Ascending aorta (tissue), 2 donors: ENCODE measurements at places on chromosomes 7 and 10.
A peak's percentile ranks its signal among the peaks of the same experiment; 100 is the strongest.

GRCh38 chr10:64486149-64486548 lies 964.9 kb downstream of the REEP3 start:
- H3K4me1 ChIP-seq, result no peaks in the 10 kb centered on the region
- no peaks in the 10 kb centered on the region for H3K36me3 ChIP-seq
- H3K4me3 ChIP-seq, result no peak overlapping the region
- no peaks in the 10 kb centered on the region for H3K27me3 ChIP-seq

DNA sequence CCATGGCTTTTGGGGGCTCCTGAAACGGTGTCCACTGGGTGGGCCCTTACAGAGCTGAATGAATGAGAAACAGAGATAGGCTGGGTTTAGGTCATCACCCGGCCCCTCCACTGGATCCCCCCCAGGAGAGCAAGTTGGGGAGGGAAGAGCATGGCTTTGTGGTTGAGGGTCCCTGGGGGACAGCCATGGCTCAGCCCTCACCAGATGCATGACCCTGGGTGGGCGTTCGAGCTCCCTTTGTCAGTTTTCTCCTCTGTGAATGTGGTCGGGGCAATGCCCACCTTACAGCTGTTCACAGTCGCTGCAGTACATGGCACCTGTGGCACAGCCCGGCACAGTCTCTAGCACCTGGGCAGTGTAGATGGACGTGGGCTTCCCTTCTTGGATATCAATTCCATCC lies 40.6 kb upstream of the CXCL12 start:
- peak; percentile 44 for DNase-seq
- H3K27me3 ChIP-seq, result no peaks in the 10 kb centered on the region
- no peak overlapping the region for H3K27ac ChIP-seq
- H3K4me1 ChIP-seq, result no peaks in the 10 kb centered on the region
- H3K4me3 ChIP-seq, result no peak overlapping the region

DNA sequence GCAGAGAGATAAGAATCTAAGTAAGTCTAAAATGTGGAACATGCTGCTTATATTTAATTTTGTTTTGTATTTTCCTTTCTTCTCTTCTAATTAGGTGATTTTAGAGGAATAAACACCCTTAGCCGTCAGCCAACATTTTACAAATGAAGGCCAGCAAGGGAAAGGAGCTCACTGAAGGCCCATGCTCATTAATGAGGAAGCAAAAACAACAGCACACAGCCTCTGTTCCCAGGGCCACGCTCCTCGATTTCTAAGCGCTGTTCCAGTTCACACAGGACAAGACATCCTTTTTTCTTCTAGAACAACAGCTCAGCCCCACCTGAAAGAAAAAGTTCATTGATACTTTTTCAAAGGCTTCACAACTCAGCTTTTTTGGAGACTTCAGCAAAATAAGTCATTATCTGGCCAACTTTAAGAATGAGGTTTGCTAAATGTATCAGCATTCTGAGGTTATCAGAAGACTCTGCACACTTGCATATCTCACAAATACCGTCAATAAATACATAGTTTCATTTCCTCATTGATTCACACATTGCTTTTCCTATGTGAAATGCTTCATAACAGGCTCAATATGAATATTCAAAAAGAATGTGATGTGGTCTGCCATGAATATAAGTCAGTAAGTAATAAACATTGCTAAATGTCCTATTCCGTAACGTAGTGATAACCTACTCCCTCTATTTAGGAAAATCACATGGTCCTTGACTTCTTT lies 34.8 kb upstream of the SFMBT2 start:
- H3K4me1 ChIP-seq, result no peaks in the 10 kb centered on the region
- H3K4me3 ChIP-seq, result no peak overlapping the region
- no peaks in the 10 kb centered on the region for H3K27me3 ChIP-seq
- no peak for DNase-seq

DNA sequence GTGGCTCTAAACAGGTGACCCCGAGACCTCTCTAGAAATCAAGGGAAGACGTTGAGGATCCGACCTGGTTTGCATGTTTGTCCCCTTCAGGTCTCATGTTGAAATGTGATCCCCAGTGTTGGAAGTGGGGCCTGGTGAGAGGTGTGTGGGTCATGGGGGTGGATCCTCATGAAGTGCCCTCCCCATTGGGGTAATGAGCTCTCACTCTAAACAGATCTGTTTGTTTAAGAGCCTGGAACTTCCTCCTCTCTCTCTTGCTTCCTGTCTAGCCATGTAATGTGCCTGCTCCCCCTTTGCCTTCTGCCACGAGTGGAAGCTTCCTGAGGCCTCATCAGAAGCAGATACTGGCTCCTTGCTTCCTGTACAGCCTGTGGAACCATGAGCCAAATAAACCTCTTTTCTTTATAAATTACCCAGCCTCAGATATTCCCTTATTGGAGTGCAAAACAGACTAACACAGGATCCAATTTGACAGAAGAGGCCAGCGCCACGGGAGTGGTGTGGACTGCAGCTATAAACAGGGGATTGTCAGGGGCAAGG lies 10.8 kb upstream of the POLM start:
- H3K36me3 ChIP-seq, result no peaks in the 10 kb centered on the region
- H3K27me3 ChIP-seq, result no peaks in the 10 kb centered on the region
- H3K4me1 ChIP-seq, result peaks cover 39% of the 10 kb centered on the region

DNA sequence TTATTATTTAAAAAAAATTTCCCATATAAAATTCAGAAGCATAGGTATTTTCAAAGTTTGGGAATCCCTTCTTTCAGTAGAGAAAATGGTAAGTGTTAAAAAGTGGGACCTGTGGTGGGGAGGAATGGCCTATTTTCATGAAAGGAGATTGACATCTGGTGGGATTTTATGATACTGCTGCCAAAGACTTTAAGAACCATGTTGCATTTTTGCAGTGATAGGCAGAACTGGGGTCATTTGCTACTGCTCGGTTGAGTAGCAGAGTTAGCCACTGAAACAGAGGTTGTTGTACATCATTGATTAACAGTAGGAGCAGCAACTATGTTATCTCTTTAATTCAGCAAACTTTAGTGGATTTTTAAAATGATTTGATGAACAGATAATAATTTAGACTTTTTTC lies 4.4 kb downstream of the BICC1 start:
- no peaks in the 10 kb centered on the region for H3K36me3 ChIP-seq
- no peaks in the 10 kb centered on the region for H3K4me1 ChIP-seq
- H3K4me3 ChIP-seq, result no peak overlapping the region
- DNase-seq, result no peak

GRCh38 chr7:119197172-119197876 lies 972.8 kb downstream of the ANKRD7 start:
- no peaks in the 10 kb centered on the region for H3K27me3 ChIP-seq
- H3K4me1 ChIP-seq, result no peaks in the 10 kb centered on the region
- H3K27ac ChIP-seq, result no peak overlapping the region
- H3K4me3 ChIP-seq, result no peak overlapping the region
- no peak for DNase-seq

DNA sequence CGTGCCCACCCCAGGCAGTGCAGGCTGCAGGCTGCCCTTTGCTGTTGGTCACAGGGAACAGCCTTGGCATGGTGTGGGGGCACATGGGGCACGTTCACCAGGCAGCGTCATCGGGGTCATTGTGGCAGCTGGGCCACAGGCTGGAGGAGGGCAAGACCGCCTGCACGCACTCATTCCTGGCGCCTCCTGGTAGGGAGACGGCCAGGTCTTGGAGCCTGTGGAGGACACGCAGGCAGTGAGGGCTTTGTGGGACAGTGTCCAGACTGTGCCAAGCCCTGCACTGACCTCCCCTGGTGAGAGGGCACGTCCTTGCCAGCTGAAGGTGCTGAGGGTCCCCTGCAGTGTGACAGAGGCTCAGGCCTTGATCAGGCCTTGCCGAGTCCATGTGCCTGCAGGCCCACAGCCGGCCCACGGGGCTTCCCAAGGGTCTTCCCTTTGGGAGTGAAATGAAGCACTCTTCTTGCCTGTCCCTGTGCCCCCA lies 76.4 kb downstream of the NKX6-2 start:
- no peaks in the 10 kb centered on the region for H3K27me3 ChIP-seq
- H3K36me3 ChIP-seq, result peaks cover 28% of the 10 kb centered on the region
- H3K4me1 ChIP-seq, result no peaks in the 10 kb centered on the region
- no peak overlapping the region for H3K4me3 ChIP-seq
- H3K27ac ChIP-seq, result no peak overlapping the region
- DNase-seq, result no peak

- no peak overlapping the region for H3K27ac ChIP-seq
- DNase-seq, result no peak
- H3K27me3 ChIP-seq, result no peaks in the 10 kb centered on the region
- H3K4me3 ChIP-seq, result no peak overlapping the region
- no peaks in the 10 kb centered on the region for H3K4me1 ChIP-seq
Observed at GRCh38 chr7:51069411-51070083, 247.1 kb downstream of the COBL start.

- H3K4me3 ChIP-seq, result no peak overlapping the region
- DNase-seq, result no peak
- no peaks in the 10 kb centered on the region for H3K36me3 ChIP-seq
- no peak overlapping the region for H3K27ac ChIP-seq
- no peaks in the 10 kb centered on the region for H3K4me1 ChIP-seq
Observed at GRCh38 chr10:74194545-74194944, 43.5 kb downstream of the ADK start.

DNA sequence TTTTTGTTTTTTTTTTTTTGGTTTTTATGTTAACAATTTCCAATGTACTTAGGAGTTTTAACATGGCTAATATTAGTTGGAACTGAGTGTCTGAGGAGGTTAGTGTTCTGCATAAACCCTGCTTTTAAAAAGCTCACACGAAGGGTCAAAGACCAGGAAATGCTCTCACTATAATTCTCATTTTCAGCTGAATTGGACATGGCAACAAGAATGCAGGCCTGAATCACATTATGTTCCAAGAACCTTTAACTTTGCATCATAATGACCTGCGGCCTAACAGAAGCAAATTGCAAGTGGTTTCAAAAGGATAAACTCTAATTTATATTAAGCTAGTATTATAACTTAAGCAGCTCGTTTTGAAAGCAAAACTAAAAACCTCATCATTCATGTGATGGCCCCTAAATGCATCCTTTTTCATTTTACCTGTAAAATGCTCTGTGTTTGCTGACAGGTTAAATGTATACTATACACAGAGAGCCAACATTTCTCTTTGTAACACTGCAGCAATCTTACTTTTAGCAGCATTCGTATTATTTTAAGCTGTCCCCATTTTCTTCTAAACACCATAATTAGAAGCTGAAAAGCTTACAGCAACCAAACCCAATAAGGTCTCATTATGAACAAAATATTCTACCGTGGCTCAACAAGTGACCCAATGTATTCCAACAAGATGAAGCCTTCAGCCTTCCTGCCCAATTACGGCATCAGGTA lies 242.8 kb upstream of the SP4 start:
- no peak overlapping the region for H3K4me3 ChIP-seq
- no peaks in the 10 kb centered on the region for H3K4me1 ChIP-seq
- H3K36me3 ChIP-seq, result no peaks in the 10 kb centered on the region
- H3K27ac ChIP-seq, result no peak overlapping the region
- DNase-seq, result no peak

- H3K27me3 ChIP-seq, result no peaks in the 10 kb centered on the region
- DNase-seq, result no peak
- peaks cover 43% of the 10 kb centered on the region for H3K4me1 ChIP-seq
Observed at GRCh38 chr7:73719806-73720169, 319 bp upstream of the STX1A start.

DNA sequence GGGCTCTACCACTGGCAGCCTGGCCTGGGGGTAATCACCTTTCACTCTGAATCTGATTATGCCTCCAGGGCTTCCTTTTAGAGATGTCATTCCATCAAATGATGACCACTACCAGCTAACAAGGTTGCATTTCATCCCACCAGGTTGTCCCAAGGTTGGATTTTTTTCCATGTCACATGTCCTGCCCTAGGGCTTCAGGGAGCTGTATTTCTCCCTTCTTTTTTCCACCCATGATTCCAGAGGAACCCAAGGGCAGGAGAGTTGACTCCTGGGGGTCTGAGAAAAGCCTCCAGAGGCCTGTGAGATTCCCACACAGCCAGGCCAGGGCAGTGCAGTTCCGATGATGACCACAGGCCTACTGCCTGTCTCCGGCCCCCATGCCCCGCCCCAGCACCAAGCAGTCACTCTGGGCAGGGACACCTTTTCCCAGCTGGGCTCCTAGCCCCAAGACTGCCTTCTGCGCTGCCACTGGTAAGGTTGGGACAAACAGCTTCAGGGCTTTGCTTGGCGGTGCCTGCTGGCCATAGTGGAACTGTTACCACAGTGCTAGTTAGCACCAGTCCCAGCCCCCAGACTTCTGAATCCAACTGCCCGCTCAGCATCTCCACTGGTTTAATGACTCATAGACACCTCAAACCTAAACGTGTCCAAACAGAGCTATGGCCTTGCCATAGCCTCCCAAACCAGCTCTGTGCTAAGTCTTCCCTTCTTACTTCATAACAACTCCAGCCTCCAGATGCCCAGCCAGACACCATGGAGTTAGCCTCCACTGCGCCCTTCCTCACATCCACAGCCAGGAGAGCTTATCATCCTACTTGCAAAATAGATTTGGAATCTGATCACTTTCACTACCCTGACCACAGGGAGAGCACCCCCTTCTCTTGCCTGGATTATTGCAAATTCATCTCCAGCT lies 133.7 kb downstream of the ARHGAP22 start:
- H3K27me3 ChIP-seq, result no peaks in the 10 kb centered on the region
- no peaks in the 10 kb centered on the region for H3K36me3 ChIP-seq

GRCh38 chr10:50586740-50587088 lies 37.0 kb downstream of the SGMS1 start:
- no peaks in the 10 kb centered on the region for H3K4me1 ChIP-seq
- H3K4me3 ChIP-seq, result no peak overlapping the region
- no peaks in the 10 kb centered on the region for H3K27me3 ChIP-seq
- no peak overlapping the region for H3K27ac ChIP-seq

GRCh38 chr10:108358912-108359311 lies 1194.4 kb upstream of the SORCS1 start:
- H3K4me1 ChIP-seq, result no peaks in the 10 kb centered on the region
- no peaks in the 10 kb centered on the region for H3K27me3 ChIP-seq
- no peaks in the 10 kb centered on the region for H3K36me3 ChIP-seq
- no peak overlapping the region for H3K27ac ChIP-seq
- DNase-seq, result no peak
- H3K4me3 ChIP-seq, result no peak overlapping the region

GRCh38 chr10:130968964-130969363 lies 342.6 kb downstream of the TCERG1L start:
- no peak overlapping the region for H3K27ac ChIP-seq
- DNase-seq, result no peak
- H3K27me3 ChIP-seq, result no peaks in the 10 kb centered on the region
- no peak overlapping the region for H3K4me3 ChIP-seq
- H3K4me1 ChIP-seq, result no peaks in the 10 kb centered on the region

DNA sequence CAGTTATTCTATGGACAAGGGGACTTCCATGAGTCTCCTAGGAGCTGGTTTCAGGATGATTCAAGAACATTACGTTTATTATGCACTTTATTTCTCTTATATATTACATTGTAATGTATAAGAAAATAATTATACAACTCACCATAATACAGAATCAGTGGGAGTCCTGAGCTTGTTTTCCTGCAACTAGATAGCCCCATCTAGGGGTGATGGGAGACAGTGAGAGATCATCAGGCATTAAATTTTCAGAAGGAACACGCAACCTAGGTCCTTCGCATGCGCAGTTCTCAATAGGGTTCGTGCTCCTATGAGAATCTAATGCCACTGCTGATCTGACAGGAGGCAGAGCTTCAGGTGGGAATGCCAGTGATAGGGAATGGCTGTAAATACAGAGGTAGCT lies 137.9 kb downstream of the ANKRD30A start:
- H3K4me1 ChIP-seq, result no peaks in the 10 kb centered on the region
- no peak for DNase-seq
- H3K36me3 ChIP-seq, result no peaks in the 10 kb centered on the region
- no peak overlapping the region for H3K27ac ChIP-seq
